ENCODE measurements at places on chromosomes 16 and 17. TPM values are rescaled to one million over a fixed set of nuclear protein-coding genes. Genes with fewer than 3 reads are reported as not detected.

NOS2 gene
- 29.7 TPM for total RNA-seq

DNA sequence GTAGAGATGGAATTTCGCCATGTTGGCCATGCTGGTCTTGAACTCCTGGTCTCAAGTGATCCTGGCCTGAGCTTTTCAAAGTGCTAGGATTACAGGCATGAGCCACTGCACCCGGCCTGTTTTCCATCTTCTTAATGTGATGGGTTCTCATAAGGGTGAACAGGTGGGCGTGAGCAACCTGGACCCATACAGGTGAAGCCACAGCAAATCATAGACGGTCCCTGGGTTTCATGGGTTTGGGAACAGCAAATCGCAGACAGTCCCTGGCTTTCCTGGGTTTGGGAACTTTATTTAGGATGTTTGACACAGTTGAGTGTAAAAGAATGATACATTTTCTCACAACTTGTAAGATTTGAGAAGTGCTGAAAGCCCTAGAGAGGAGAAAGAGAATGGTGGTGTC, 12.9 kb upstream of the MEIOB start:
- no peak for DNase-seq

DNA sequence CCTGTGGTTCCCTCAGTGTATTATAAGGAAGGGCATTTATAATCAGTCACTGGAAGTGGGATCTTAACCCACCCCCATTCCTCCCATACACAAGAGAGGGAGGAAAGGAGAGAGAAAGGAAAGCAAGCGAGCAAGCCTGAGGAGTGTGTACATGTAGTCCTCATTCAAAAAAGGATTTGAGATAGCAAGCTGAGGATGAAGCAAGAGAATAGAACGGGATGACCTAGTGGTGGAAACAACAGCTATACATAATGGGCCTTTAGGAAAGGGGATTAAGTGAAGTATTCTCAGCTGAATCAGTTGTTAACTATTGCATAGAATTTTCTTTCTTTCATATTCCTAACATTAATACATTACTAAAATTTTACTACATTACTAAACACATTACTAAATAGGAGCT, 281.4 kb downstream of the ZFHX3 start:
- DNase-seq: no peak

- no peak for DNase-seq
Measured at GRCh38 chr17:37123386-37123785, 174.6 kb downstream of the AATF start.

DNA sequence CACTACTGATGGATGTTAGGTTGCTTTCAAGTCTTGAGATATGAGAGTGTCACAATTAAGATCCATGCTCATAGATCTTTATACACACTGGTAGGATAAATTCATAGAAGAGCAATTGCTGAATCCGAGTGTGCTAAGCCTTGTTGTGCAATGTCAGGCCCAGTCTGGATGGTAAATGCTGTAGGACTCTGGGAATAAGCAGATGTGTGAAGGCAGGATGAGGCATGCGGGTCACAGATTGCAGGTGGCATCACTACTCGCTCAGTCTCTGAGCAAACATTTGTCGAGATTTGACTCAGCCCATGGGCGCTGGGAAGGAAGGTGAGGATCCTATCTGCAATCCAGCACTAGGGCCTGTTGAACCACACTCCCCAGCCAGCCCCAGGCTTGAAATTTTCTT, 40.7 kb downstream of the TMEM186 start:
- DNase-seq: no peak

Measured in colonic mucosa (tissue), 4 donors.